Activated CD8-positive, alpha-beta T cell treated with anti-CD3 and anti-CD28 coated beads, Interleukin-2, amount 10 ng/mL, durations not matched to agents 7 days and 5 days (primary cell): ENCODE measurements at places on chromosomes 1 and 21. TPM values are rescaled to one million over a fixed set of nuclear protein-coding genes. Genes with fewer than 3 reads are reported as not detected.

Gene MIXL1
- not detected for total RNA-seq

DNA sequence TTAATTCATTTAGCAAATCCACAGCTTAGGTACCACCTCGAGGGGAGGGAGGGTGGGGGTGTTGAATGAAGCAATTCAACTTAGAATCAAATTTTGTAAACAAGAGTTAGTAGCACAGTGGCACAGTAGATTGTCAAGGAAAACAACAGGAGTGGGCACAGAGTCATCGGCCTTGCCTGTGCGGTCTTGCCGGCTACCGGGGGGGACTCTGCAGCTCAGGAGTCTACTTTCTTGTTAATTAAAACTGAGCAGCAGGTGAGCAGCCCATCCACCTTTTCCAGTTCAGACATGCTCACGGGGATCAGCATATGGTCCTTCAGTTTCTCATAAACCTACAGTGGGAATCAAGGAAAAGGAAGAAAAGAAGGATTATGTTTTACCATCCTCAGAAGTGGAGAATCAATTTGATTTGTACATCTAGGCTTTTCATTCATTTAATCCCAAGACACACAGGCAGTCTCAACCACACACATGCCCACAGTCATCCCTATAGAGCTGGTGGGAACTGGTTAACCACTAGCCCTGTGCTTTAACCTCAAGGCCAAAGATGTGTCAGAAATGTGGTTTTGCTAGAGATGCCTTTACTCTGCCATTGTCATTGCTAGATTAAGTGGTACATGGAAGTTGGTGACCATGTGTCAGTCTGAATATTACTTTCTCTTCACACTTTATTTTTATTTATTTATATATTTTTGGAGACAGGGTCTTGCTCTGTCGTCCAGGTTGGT lies 45.0 kb upstream of the BCL10 start:
- no peak overlapping the region for H3K4me3 ChIP-seq
- peak; percentile 36 for DNase-seq
- peaks cover 46% of the 10 kb centered on the region for H3K27me3 ChIP-seq
- H3K36me3 ChIP-seq = no peaks in the 10 kb centered on the region
- no peak overlapping the region for H3K27ac ChIP-seq
- H3K4me1 ChIP-seq = peaks cover 8% of the 10 kb centered on the region

DNA sequence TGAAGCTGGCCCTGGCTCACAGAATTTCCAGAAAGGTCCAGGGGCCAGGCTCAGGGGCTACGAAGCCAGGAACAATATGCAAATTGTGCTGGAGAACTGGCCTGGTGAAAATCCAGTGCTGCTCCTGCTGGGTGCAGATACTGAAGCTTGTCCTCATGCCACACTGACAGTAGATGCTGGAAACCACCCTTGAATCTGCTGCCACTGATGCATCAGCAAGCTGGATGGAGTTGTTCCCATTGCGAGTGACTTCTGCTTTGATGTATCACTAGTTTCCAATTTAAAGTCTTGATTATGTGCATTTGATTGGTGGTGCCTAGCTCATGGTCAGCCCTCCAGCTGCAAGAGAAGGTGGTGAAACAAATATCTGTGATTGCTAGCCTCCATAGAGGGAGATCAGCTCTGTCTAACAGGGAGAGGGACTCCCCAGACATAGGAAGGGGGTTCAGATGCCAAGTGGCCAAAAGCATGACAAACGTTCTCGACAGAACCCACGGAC lies 11.0 kb upstream of the KIAA0040 start:
- no peak overlapping the region for H3K4me3 ChIP-seq
- peaks cover 11% of the 10 kb centered on the region for H3K4me1 ChIP-seq
- no peaks in the 10 kb centered on the region for H3K36me3 ChIP-seq
- peaks cover 12% of the 10 kb centered on the region for H3K27me3 ChIP-seq

DNA sequence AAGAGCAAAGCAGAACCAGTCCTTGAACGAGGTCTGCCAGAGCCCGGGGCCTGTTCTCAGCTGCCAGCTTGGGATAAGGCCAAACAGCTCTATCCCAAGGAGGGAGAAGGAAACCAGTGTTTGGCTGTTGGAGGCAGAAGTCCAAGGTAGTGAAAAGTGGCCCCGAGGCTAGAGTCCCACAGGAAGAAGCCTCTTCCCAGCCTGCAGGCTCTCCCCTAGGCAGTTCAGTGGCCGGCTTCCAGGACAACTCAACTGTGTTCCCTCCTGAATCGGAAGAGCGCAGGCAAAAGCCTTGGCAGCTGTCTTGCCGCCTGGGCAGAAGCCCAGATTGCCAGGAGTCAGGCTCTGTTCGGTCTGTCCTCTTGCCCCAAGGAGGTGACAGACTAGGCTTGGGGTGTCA lies 19.3 kb downstream of the QSOX1 start:
- no peak overlapping the region for H3K4me3 ChIP-seq
- DNase-seq = no peak
- no peaks in the 10 kb centered on the region for H3K4me1 ChIP-seq

GRCh38 chr1:7425771-7426170 lies 345.3 kb upstream of the VAMP3 start:
- DNase-seq = no peak
- H3K27ac ChIP-seq = no peak overlapping the region
- H3K27me3 ChIP-seq = no peaks in the 10 kb centered on the region
- no peaks in the 10 kb centered on the region for H3K36me3 ChIP-seq
- H3K4me3 ChIP-seq = no peak overlapping the region

DNA sequence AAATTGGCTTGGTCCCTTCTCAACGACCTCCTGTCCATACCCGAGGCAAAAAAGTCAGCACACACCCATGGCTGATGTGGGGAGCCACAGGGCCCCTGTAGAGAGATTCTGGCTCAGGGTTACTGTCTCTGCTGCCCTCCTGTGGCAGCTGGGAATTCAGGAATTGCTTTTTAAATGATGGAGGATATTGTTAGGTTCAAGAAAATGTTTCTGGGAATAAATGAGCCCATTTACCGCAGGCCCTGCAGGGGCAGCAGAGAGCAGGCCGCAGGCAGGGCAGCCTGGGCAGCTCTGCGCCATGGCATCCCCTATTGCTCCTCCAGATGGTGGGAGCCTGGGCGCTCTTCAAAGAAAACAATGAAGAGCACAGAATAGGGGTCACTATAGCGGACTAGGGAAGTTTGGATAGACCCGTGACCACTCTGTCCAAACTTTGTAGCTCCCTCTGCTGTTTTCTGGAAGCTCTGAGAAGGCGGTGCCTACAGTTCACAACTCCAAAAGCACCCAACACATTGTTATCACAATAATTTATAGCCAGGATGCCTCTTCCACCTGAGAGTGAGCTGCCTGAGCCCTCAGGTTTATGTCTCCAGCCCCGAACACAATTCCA lies 201.1 kb downstream of the BACH1 start:
- H3K4me3 ChIP-seq = no peak overlapping the region
- peaks cover 8% of the 10 kb centered on the region for H3K4me1 ChIP-seq
- DNase-seq = peak; percentile 29
- no peaks in the 10 kb centered on the region for H3K27me3 ChIP-seq
- H3K36me3 ChIP-seq = peaks cover 5% of the 10 kb centered on the region

DNA sequence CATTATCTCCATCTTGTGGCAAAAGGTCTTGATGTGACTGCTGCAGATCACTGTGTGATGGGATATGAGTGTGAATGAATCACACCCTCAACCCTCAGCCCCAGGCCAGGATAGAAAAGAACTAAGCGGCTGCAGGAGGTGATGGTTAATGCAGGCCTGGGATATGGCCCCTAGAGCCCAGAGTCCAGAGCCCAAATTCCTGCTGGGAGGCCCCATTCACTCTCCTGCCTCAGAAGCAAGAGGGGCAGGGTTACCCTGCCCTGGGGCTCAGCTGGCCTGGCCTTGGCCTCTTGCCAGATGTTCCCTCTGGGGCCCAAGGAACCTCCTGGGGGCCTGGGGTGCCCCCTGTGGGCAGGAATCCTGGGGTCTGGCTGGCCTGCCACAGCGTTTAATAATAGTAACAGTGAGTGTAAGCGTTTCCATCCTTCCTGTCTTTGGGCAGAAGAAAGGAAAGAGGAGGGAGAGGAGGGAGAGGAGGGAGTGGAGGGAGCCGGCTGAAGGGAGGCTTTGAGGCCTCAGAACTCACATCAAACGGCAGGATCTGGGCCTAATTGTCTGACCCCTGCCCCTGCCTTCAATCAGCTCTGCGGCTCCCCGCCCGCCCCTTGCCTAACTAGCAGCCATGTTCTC lies 26.2 kb downstream of the DMAP1 start:
- no peak overlapping the region for H3K27ac ChIP-seq
- peaks cover 5% of the 10 kb centered on the region for H3K4me1 ChIP-seq
- no peaks in the 10 kb centered on the region for H3K36me3 ChIP-seq
- no peaks in the 10 kb centered on the region for H3K27me3 ChIP-seq
- H3K4me3 ChIP-seq = no peak overlapping the region

DNA sequence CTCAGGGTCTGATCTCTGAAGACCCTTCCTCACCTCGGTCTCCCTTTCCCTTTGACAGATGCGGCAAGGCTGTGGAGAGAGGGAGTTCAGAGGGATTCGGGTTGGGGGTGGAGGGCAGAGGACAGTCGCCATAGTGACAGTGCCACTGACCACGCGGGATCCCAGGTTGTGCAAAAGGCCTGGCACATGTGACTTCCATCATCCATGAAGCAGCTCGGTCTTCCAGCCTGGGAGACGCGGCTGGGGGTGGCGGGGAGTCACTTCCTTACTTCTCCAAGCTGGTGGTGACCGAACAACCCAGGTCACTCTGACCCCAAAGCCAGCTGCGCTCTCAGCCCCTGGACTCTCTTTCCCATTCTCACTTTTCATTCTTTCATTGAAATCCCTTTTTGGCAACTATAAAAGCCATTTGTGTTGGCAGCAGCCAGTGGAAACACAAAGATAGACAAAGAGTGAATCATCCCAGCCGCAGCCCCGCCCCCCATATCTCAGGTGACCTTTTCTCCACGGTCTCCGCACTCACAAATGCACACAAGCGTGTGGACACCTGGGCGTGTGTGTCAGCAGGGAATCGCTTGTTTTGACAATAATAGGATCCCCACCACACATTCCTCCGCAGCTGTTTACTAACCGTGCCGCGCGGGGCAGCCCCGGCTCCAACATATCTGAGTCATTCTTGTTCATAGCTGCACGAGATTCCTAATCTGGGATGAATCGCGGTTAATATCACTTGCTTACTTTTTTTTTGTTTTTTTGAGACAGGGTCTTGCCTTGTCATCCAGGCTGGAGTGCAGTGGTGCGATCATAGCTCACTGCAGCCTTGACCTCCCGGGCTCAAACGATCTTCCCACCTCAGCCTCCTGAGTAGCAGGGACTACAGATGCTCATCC lies 68.3 kb downstream of the DHRS3 start:
- H3K27me3 ChIP-seq = no peaks in the 10 kb centered on the region
- H3K4me1 ChIP-seq = peaks cover 15% of the 10 kb centered on the region
- H3K4me3 ChIP-seq = no peak overlapping the region
- H3K27ac ChIP-seq = no peak overlapping the region

DNA sequence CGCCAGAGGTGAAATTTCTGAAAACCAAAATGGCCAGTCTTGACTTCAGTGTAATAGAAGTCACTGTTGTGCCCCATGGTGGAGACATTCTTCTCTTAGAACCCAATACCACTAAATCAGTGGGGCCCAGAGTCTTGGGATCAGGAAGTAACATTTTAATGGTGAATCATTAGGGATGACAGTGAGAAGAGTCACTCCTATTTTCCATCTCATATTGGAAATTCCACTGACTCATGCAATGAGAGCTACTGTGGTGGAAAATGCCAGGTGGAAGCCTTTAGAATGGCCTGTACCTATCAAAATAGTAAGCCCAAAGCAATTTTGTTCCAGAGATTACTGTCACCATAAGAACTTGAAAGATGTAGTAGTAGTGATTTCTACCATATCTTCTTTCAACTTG lies 20.6 kb upstream of the PPM1J start:
- H3K27ac ChIP-seq = no peak overlapping the region
- no peaks in the 10 kb centered on the region for H3K36me3 ChIP-seq
- DNase-seq = no peak
- peaks cover 22% of the 10 kb centered on the region for H3K27me3 ChIP-seq
- H3K4me3 ChIP-seq = no peak overlapping the region
